T-helper 1 cell treated with Interleukin-12 subunit alpha and Interleukin-12 subunit beta and Interleukin-4 antibody, amounts not matched to agents 30 ng/mL and 1 ng/mL, for 36 hours (primary cell): ENCODE measurements at places on chromosomes 5 and 9. TPM values are rescaled to one million over a fixed set of nuclear protein-coding genes. Genes with fewer than 3 reads are reported as not detected.

Gene GPR150
- 0.22 and 0.54 TPM in 2 replicates for total RNA-seq

Gene MARCHF11
- not detected in 2 replicates for total RNA-seq

Gene CTSL
- 2.0 and 3.9 TPM in 2 replicates for total RNA-seq

Gene LTC4S
- total RNA-seq: 1.7 and 2.4 TPM in 2 replicates

Gene ENG
- 20.6 and 24.1 TPM in 2 replicates for total RNA-seq

Gene DNM1
- 0.37 and 0.49 TPM in 2 replicates for total RNA-seq

Gene AHRR
- total RNA-seq: 18.7 and 20.0 TPM in 2 replicates

Gene CNTFR
- total RNA-seq: not detected in 2 replicates

Gene TXNDC8
- total RNA-seq: not detected in 2 replicates

Gene COL23A1
- not detected in 2 replicates for total RNA-seq

Gene PRRX2
- 1.5 and 1.6 TPM in 2 replicates for total RNA-seq

Gene PCDHGA2
- total RNA-seq: 0.05 and 0.07 TPM in 2 replicates

Gene MYORG
- 1.2 and 1.7 TPM in 2 replicates for total RNA-seq

Gene IDNK
- total RNA-seq: 9.8 TPM in 2 replicates

Gene GHR
- 0.05 TPM in 1 of 2 replicates, not detected in the other for total RNA-seq

Gene FAM13B
- total RNA-seq: 31.2 and 35.4 TPM in 2 replicates

Gene TMEM232
- 0.86 and 1.2 TPM in 2 replicates for total RNA-seq

Gene LCN15
- total RNA-seq: not detected in 2 replicates

Gene STK10
- total RNA-seq: 223 and 226 TPM in 2 replicates

Gene DPYSL3
- 0.20 and 0.24 TPM in 2 replicates for total RNA-seq

Gene CDC37L1
- 12.4 and 13.9 TPM in 2 replicates for total RNA-seq

Gene SAPCD2
- 19.7 and 21.1 TPM in 2 replicates for total RNA-seq

Gene CRHBP
- 0.56 TPM in 1 of 2 replicates, not detected in the other for total RNA-seq

Gene PAPPA
- not detected in 2 replicates for total RNA-seq

Gene NUTM2F
- not detected in 2 replicates for total RNA-seq

Gene FAM221B
- not detected in 2 replicates for total RNA-seq

Gene FBN2
- not detected in 2 replicates for total RNA-seq

Gene MAMDC2
- total RNA-seq: not detected in 2 replicates

Gene CEMIP2
- total RNA-seq: 64.7 and 64.9 TPM in 2 replicates

Gene GFI1B
- not detected in 2 replicates for total RNA-seq

Gene CLPTM1L
- 119 and 123 TPM in 2 replicates for total RNA-seq

Gene RAD50
- total RNA-seq: 26.8 and 28.4 TPM in 2 replicates

Gene NSG2
- not detected in 2 replicates for total RNA-seq

Gene PRUNE2
- 0.83 and 1.6 TPM in 2 replicates for total RNA-seq

Gene CKMT2
- 0.27 TPM in 1 of 2 replicates, not detected in the other for total RNA-seq

Gene FBP2
- total RNA-seq: not detected in 2 replicates

Gene CD74
- 1,446 and 1,476 TPM in 2 replicates for total RNA-seq

Gene UBAP2
- 43.0 and 48.5 TPM in 2 replicates for total RNA-seq

Gene PHAX
- total RNA-seq: 38.5 and 40.0 TPM in 2 replicates

Gene SPATA31C1
- total RNA-seq: not detected in 2 replicates

Gene TUSC1
- 0.29 and 0.32 TPM in 2 replicates for total RNA-seq

Gene PCDHB14
- total RNA-seq: not detected in 2 replicates

Gene RNF208
- total RNA-seq: 4.3 and 5.0 TPM in 2 replicates

Gene C9
- not detected in 2 replicates for total RNA-seq

Gene MINAR2
- total RNA-seq: not detected in 2 replicates

Gene SLC6A19
- not detected in 2 replicates for total RNA-seq

Gene GNA14
- total RNA-seq: not detected in 2 replicates

Gene ACTL7A
- not detected in 2 replicates for total RNA-seq

Gene ADAMTSL1
- total RNA-seq: not detected in 2 replicates

Gene PDZD2
- not detected in 2 replicates for total RNA-seq

Gene SPAG8
- total RNA-seq: 0.90 and 0.96 TPM in 2 replicates

Gene KIF4B
- 0.05 and 0.07 TPM in 2 replicates for total RNA-seq
